ENCODE measurements at places on chromosomes 16 and 17. TPM values are rescaled to one million over a fixed set of nuclear protein-coding genes. Genes with fewer than 3 reads are reported as not detected.

Gene IRX3
- total RNA-seq, result 1.8 TPM

Gene MYH4
- not detected for total RNA-seq

Gene KRTAP1-5
- not detected for total RNA-seq

Gene PABPN1L
- not detected for total RNA-seq

Gene DNAH17
- total RNA-seq, result not detected

Gene CALB2
- 0.36 TPM for total RNA-seq

Gene KRTAP9-4
- total RNA-seq, result not detected

Gene KRTAP1-3
- total RNA-seq, result not detected

Gene ZFHX3
- total RNA-seq, result 8.1 TPM

Gene ABCA3
- total RNA-seq, result 1.8 TPM

Gene KRTAP3-2
- not detected for total RNA-seq

Gene ZSCAN10
- not detected for total RNA-seq

Gene CCL17
- not detected for total RNA-seq

Gene ACE
- 24.3 TPM for total RNA-seq

Gene NAGPA
- 50.6 TPM for total RNA-seq

Gene SCNN1G
- total RNA-seq, result not detected

Gene PRSS33
- total RNA-seq, result not detected

Gene CBX2
- total RNA-seq, result 0.63 TPM

Gene MC1R
- 8.1 TPM for total RNA-seq

Gene PLD6
- total RNA-seq, result 3.1 TPM

Gene CORO1A
- 1.9 TPM for total RNA-seq

Gene RAB26
- 3.6 TPM for total RNA-seq

Gene ACSM3
- 0.65 TPM for total RNA-seq

Gene BCO1
- not detected for total RNA-seq

Gene KRT28
- total RNA-seq, result not detected

Gene KRT31
- total RNA-seq, result 0.09 TPM

Gene ACACA
- total RNA-seq, result 72.7 TPM

Gene FBXW10
- not detected for total RNA-seq

Gene LYZL6
- not detected for total RNA-seq

Gene CIITA
- 0.74 TPM for total RNA-seq

Gene AOC3
- 0.08 TPM for total RNA-seq

Gene CCL13
- total RNA-seq, result not detected

Gene SPNS1
- total RNA-seq, result 27.1 TPM

Gene TEKT1
- total RNA-seq, result not detected

Gene TMIGD1
- total RNA-seq, result not detected

Gene SLFN12L
- not detected for total RNA-seq

Gene ETV4
- total RNA-seq, result 0.41 TPM

Gene TSPAN10
- 4.5 TPM for total RNA-seq

Gene C17orf100
- 0.63 TPM for total RNA-seq

Gene ABCC11
- 0.09 TPM for total RNA-seq

Gene CHCT1
- total RNA-seq, result not detected

Gene USP6
- not detected for total RNA-seq

Gene XYLT1
- total RNA-seq, result 32.7 TPM

Gene ARHGAP44
- 2.3 TPM for total RNA-seq

Gene CMTM4
- 16.8 TPM for total RNA-seq

Gene C17orf113
- total RNA-seq, result 0.49 TPM

Gene SLC5A11
- not detected for total RNA-seq

Gene ADAMTS18
- total RNA-seq, result 0.08 TPM

Gene SLC52A1
- total RNA-seq, result 0.25 TPM

Gene FOXF1
- 1.6 TPM for total RNA-seq

Gene TP53TG3B
- not detected for total RNA-seq

Gene SSTR5
- total RNA-seq, result not detected

Gene HBQ1
- total RNA-seq, result 0.63 TPM

Gene TEX19
- total RNA-seq, result not detected

Data from fibroblast of the aortic adventitia (primary cell).